ENCODE measurements at places on chromosomes 2 and 18. TPM values are rescaled to one million over a fixed set of nuclear protein-coding genes. Genes with fewer than 3 reads are reported as not detected.

- H3K27me3 ChIP-seq = no peaks in the 10 kb centered on the region
- no peaks in the 10 kb centered on the region for H3K36me3 ChIP-seq
- no peak for DNase-seq
- no peak overlapping the region for H3K27ac ChIP-seq
- H3K4me3 ChIP-seq = no peak overlapping the region
Observed at GRCh38 chr2:142306131-142306530, 175.3 kb upstream of the LRP1B start.

DNA sequence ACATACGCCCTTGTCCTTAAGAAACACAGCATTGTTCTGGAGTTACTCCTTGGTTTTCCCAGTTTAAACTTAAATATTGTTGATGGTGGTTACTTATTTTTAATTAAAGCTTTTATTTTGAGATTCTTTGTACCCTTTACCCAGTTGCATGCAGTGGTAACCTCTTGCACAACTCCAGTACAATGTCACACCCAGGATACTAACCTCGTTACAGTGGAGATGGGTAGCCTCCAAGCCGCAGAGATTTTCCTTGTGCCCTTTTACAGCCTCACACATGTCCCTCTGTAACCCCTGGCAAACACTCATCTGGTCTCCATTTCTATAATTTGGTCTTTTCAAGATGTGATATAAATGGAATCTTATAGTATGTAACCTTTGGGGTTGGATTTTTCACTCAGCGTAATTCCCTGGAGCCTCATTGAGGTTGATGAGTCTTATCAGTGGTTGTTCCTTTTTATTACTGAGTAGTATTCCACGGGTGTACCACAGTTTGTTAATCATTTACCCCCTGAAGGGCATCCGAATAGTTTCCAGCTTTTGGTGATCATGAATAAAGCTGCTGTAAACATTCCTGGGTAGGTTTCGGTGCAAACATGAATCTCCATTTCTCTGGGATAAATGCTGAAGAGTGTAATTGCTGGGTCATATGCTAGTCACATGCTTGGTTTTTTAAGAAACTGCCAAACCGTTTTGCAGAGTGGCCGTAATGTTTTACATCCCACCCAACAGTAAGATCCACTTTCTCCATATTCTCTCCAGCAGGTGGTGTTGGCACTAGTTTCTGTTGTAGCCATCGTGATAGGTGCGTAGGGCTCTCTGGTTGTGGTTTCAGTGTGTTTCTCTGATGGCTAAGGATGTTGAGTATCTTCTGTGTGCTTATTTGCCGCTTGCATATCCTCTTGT is 68.6 kb downstream of the DGKD start:
- H3K27ac ChIP-seq = peak overlapping the region; percentile 81
- H3K36me3 ChIP-seq = peaks cover 50% of the 10 kb centered on the region
- H3K4me1 ChIP-seq = peaks cover 68% of the 10 kb centered on the region
- DNase-seq = no peak
- H3K27me3 ChIP-seq = no peaks in the 10 kb centered on the region
- no peak overlapping the region for H3K4me3 ChIP-seq

DPP4 gene
- 67.0 TPM for total RNA-seq

DNA sequence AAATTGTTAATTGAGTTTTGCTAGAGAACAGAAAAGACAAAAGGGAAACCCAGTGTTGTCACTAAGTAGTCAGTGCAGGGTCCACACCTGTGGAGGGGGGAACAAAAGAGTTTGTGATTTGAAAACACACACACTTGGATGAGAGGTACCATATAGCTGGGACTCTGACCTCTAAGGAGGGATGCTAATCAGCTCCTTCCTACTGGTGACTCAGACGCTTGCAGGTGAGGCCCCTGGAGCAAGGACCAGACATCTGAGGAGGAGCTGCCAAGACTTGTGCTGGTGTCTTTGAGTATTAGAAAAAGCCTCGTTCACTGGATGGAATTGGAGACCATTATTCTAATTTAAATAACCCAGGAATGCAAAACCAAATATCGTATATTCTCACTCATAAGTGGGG is 146.4 kb upstream of the MAP2 start:
- H3K4me3 ChIP-seq = no peak overlapping the region
- no peaks in the 10 kb centered on the region for H3K4me1 ChIP-seq
- H3K27ac ChIP-seq = no peak overlapping the region

GRCh38 chr2:187541086-187542085 is 12.8 kb downstream of the TFPI start:
- peaks cover 1% of the 10 kb centered on the region for H3K27me3 ChIP-seq
- H3K27ac ChIP-seq = no peak overlapping the region
- no peak for DNase-seq
- H3K4me3 ChIP-seq = no peak overlapping the region

- H3K4me3 ChIP-seq = no peak overlapping the region
- no peak overlapping the region for H3K27ac ChIP-seq
- peaks cover 28% of the 10 kb centered on the region for H3K27me3 ChIP-seq
- no peak for DNase-seq
- H3K4me1 ChIP-seq = no peaks in the 10 kb centered on the region
Observed at GRCh38 chr2:37907501-37908225, 17.4 kb upstream of the RMDN2 start.

HOXD8 gene
- not detected for total RNA-seq

Measured in activated T-helper 2 cell treated with anti-CD3 and anti-CD28 coated beads, Interferon-gamma antibody, Interleukin-2, Interleukin-4, amounts not matched to agents 10 μg/mL and 5 μg/mL and 100 μg/mL, durations not matched to agents 14 hours and 24 hours and 36 hours (primary cell).